ENCODE measurements at places on chromosomes 6 and 20.
A peak's percentile ranks its signal among the peaks of the same experiment; 100 is the strongest.

- no peak for DNase-seq
Measured at GRCh38 chr20:37972256-37973058, 60.8 kb downstream of the TTI1 start.

DNA sequence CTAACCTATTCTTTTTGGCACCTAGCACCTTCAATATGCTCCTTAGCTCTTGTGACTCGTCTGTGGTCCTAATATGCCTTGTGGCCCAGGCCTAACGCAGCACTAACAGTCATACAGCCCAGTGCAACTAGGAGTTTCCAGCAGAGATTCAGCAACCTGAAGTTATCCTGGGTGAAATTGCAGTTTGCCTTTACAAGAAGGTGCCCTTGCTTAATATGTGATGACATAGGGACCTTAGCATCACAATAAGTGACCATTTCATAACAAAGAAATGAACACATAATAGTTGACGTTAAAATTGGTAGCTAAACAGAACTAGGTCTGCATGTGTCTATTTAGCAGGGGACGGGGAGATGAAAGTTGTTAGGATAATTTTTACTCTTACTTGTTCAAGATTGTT is 10.1 kb downstream of the FIG4 start:
- no peak for DNase-seq

DNA sequence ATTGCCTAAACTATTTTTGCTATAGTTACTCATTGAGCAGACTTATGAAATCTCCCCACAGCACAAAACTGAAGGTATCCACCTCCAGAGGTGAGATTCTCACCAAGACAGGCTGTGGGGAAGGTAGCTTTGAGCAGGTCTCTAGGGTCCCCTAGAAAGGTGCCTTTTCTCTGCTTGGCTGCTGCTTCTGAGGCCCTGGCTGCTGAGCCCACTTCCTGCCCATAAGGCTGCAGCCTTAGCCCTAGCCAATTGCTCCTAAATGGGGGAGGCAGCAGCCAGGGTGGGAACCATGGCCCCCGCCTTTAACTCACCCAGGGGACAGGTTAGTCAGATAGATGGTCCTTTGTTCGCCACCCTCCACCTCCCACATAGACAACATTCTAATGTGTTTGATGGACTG is 3.6 kb downstream of the NT5E start:
- no peak for DNase-seq

DNA sequence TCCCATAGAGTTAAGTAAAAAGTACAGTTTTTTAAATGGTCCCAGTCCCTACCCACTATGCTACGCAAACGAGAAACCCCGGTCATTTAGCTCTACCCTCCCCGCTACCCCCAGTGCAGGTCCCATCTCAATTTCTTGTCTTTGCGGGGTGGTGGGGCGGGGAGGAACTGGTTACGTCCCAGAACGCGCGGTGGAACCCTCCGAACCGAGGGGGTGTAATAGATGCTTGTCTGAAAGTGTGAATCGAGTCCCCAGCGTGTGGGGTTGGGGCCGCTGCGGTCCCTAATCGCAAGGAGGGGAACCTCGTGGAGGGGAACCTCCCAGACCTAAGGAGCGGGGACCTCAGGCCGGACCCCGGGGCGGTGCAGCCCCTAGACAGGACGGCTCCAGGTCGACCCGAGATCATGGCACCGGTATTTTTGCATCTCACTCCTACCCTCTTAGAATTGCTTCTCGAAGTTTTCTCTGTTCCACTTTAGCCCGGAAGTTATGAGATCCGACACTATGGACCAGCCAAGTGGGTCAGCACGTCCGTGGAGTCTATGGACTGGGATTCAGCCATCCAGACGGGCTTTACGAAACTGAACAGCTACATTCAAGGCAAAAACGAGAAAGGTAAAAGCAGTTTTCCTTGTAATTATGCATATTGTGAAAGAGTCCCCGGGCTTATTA is 779 bp downstream of the HEBP2 start:
- DNase-seq: no peak

DNA sequence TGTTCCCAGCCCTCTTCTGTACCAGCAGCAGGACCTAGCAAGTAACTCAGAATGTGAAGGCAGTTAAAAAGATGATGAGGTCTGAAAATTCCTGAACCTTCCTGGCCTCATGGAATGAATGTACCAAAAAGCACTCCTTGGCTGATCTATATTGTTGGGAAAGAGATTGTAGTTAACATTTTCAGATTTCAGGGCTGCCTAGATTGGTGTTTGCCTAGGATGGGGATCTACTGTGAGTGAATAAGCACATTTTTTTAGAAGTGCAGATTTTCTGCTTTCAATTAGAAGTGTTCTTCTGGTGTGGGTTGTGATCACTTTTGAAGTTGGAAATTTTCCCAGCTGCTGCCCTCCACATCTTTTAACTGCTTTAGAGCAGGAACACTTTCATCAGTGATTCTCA is 6.2 kb downstream of the MYLIP start:
- DNase-seq: no peak

DNA sequence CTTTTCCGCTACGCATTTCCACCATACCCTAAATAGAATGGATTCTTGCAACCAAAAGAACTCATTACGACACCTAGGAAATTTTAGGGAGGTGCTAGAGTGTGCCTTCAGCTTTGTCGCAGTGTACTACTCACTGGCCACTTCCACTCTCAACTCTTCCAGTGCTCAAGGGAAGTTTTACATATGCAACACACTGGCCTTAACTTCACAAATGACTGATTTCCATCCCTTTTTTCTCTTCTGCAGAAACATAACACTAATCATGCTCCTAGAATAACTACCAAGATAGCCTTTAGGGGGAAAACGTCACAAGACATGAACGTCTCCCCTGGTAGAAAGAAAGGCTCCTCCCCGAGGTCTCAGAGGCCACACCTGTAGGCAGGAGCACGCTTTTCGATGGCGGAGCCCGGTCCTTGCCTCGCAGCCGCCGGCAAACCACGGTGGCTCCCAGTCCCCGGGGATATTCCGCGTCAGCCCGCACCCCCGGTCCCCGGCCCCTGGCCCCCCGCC is 584 bp downstream of the LYRM4 start:
- DNase-seq: no peak

- no peak for DNase-seq
Measured at GRCh38 chr6:107819964-107820337, 4.2 kb downstream of the SCML4 start.

GRCh38 chr6:64591676-64592036 is 956.1 kb downstream of the PHF3 start:
- no peak for DNase-seq

- no peak for DNase-seq
Measured at GRCh38 chr20:31664696-31665354, 27.1 kb downstream of the COX4I2 start.

DNA sequence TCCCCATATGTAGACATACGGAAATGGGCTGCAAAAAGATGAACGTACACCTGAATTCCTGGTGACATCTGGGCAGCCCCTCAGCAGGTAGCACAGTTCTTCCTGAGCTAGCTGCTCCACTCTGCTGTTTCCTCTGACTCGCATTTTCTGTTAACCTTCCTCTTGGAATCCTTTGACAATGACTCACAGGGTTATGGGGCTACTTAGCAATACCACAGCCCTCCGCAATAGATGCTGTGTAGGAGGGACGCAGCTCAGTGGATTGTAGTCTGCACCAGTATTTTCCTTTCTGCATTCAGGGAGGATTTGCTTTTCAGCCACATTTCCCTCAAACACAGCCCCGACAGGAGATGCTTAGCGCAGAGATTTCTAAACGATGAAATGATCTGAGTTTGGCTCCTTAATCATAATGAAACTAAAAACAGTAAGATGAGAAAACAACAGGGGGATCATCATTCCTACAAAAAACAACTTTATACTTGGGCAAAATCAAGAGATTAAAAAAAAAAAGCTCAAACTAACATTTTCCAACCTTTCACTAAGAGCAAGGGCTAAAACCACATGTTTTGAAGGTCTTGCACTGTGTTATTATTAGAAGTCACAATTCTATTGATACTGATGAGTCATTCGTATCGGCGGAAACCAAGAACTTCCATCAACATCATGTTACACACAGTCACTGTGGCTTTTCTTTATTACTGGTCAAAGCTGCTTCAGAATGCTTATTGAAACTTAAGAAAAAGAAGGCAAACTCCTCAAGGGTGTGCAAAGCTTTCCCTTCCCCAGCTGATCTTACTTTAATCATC is 12.2 kb downstream of the BACH2 start:
- peak; percentile 56 for DNase-seq

DNA sequence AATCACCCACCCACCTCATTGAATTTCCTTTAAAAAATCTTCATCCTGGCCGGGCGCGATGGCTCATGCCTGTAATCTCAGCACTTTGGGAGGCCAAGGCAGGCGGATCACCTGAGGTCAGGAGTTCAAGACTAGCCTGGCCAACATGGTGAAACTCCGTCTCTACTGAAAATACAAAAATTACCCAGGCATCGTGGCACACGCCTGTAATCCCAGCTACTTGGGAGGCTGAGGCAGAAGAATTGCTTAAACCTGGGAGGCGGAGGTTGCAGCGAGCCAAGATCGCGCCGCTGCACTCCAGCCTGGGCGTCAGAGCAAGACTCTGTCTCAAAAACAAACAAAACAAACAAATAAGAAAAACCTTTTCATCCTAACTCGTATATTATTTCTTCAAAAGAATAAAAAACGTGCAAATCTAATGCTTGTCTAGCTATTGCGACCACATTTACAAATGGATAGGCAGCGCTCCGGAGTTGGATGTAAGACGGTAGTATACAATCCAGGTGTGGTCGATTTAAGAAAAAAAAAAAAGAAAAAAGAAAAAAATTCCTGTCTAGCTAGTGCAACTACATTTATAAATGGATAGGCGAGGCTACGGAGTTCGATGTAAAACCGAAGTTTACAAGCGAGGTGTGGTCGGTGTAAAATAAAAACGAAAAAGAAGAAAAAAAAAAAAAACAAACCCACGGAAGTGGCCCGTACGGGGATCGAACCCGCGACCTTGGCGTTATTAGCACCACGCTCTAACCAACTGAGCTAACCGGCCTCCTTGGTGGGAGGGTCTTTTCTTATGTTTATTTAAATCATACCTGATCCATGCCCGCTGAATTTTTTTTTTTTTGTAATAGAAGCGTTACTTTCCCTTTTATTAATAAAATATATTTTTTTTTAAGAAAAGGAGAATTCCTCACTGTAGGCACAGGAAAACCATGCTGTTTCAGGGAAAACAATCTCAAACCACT is 70.7 kb upstream of the PRSS16 start:
- no peak for DNase-seq

DNA sequence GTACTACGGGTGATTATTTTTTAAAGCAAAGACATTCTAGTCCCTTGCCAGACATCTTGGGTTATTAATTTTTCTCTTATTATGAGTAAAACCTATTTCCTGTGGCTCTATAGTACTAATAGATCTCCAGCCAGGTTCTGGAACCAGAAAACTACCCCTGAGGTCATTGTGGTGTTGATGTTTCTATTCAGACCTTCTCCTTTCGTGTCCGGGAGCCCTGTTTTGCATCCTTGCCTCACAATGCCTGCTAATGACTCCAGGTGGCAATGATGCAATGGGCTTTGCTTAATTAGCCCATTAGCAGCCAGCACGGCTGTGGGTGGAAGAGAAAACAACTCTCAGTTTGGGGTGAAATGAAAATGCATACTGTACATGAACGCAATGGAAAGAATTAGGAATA is 62.9 kb upstream of the ARG1 start:
- no peak for DNase-seq

DNA sequence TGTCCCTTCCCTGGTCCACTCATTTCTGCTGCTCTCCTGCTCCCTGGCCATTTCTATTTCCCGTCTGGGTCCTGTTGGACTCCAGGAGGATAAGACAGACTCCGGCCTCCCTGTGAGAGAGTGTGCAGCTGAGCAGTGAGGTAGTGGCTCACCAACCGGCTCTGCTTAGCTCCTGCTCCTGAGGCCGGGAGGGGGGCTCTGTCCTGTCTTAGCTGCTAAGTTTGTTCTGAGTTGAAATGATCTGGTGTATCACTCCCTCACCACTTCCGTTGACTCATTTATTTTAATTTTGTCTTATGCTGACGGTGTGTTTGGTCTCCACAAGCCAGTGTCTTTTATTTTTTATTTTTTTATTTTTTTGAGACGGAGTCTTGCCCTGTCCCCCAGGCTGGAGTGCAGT is 148.5 kb upstream of the PDE10A start:
- DNase-seq: no peak

GRCh38 chr6:139448051-139448649 is 73.7 kb upstream of the CITED2 start:
- DNase-seq: no peak

GRCh38 chr20:33097001-33097400 is 17.6 kb downstream of the BPIFB4 start:
- DNase-seq: no peak

DNA sequence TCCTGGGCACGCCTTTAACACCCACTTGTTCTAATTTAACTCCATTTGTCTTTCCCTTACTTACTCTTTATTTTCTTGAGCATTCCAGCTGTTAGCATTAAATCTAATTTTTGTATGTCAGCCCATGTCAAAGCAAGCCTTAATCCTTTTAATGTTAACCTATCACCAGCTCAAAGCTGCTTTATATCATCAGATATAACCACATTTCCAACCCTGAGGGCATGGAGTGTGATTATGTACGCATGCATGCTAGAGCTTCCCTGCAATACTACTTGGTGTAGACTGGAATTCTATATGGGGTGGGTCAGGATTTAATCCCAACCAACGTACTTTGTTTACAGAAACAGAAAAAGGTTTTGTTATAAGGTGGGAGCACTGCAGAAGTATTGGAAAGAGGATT is 139.4 kb upstream of the HMGN3 start:
- no peak for DNase-seq

GRCh38 chr6:147406783-147407182 is 101.7 kb upstream of the SAMD5 start:
- DNase-seq: no peak

DNA sequence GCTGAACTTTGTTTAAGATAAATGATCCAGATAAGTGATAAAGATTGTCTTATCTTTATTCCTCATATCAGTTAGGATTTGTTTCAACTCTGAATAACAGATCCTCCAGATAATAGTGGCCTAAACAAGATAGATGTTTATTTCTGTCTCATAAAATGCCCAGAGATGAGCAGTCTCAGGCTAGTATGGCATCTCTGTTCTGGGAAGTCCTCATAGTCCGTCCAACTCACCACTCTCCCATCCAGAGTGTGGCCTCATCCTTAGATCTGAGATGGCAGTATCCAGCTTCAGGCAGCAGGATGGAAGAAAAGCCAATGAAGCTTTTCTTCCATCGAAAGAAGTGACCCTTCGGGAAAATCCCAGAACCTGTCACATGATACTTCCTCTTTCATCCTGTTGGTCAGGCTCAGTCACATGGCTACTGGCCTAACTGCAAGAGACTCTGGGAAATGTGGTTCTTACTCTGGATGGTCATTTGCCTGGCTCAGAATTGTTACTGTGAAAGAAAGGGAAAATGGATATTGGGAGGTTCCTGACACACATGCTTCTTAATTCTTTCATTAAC is 29.4 kb upstream of the TAGAP start:
- DNase-seq: peak; percentile 9

DNA sequence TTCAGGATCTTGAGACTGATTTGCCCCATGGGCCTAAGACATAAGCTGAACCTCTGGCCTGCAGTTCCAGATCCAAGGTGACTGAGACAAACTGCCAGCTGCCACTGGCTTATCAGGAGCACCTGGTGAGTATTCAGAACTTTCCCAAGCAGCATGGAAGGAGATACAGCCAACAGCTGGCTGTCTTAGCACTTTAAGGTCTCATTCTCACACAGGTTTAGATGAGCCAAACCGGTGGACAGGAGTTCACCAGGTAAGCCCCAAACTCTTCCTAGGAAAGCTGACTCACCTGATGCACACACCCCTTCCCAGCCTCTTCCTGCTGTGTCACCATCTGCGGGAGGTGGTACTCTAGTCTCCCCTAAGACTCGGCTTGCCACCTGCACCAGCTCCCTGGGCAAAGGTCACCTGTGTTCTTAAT is at the start of gene BANF2:
TSS of gene BANF2 (plus strand) at position 36 of the 421 bp plus-strand sequence. CDS start 25,060 bp downstream, outside the sequence.
- no peak for DNase-seq
